HuH-7.5 (cell line): ENCODE measurements at places on chromosomes 2 and 18.
A peak's percentile ranks its signal among the peaks of the same experiment; 100 is the strongest.

DNA sequence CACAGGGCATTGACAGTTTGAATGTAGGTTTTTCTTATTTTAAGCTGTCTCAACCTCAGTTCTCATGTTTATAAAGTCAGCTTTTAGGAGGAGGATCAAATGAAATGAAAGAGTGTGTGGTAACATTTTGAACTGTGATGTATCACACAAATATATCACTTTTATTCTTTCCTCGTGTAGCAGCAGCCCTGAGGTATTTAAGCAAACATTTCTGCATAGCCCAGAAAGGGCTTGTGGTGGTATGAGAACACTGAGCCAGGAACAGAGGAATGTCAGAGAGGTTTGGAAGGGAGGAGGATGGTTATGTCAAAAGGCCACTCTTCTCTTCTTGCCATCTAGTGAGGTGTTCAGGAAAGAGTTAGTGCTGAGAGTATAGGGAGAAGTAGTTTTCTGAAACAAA, 150.2 kb downstream of the PARD3B start:
- no peak for DNase-seq

DNA sequence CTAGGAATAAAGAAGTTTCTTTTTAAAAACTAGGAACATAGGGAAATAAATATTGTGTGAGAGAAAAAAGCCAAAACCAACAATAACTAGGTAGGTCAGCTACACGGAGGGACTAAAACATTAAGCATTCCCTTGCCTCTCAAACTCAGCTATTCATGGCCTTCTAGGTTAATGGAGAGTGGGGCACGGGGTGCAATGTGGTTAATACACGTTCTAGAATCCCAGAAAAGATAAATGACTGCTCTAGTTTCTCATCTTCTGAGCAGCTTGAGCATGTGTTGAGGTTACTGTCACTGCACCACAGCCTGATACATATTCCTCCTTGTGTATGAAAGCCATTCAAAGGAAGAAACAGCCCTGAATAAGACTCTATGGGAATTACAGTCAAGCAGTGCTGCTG, 31.4 kb downstream of the SLC8A1 start:
- no peak for DNase-seq

DNA sequence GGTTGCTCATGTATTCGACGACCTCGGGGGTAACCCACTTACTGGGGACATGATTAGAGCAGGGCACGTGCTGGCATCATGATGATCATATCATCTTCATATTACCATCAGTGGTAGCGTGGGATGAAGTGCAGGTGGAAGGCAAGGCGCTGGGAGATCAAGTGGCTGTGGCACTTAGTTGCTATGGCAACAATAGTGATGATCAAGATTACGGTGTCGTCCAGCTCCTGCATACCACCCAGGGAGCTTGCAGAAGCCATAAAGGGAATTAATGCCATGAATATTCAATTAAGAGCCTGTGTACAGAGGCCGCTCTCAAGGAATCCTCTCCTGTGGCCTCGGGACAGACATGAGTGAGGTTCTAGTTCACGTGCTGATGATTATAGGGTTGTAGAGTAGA, 237.2 kb upstream of the COPS8 start:
- DNase-seq, result no peak

- DNase-seq, result no peak
Measured at GRCh38 chr2:215556979-215557378, 121.1 kb upstream of the FN1 start.

GRCh38 chr18:46010050-46010449, 42.9 kb upstream of the EPG5 start:
- DNase-seq, result no peak

GRCh38 chr2:220334871-220335590, 707.6 kb downstream of the SLC4A3 start:
- DNase-seq, result no peak

DNA sequence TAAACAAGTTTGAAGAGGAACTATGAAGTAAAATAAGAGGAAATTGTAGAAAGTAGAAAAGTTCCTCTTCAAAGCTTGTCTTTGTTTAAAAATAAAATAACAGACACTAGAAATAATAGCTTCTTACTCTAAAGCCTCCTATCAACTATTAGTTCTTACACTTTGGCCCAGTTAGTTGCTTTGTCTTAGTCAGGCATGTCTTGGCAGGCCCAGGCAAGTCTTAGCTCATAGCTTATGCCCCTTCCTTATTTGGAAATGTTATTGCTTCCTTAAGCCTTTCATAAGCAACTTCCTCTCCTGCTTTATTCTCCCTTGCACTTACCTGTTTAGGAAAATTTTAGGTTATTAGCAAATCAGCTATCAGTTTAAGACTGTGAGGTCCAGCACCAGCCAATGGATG, 950.6 kb upstream of the LRATD1 start:
- no peak for DNase-seq

GRCh38 chr2:190578158-190579057, 43.9 kb upstream of the NEMP2 start:
- peak; percentile 16 for DNase-seq

- no peak for DNase-seq
Measured at GRCh38 chr2:72414137-72414760, 266.6 kb upstream of the CYP26B1 start.

DNA sequence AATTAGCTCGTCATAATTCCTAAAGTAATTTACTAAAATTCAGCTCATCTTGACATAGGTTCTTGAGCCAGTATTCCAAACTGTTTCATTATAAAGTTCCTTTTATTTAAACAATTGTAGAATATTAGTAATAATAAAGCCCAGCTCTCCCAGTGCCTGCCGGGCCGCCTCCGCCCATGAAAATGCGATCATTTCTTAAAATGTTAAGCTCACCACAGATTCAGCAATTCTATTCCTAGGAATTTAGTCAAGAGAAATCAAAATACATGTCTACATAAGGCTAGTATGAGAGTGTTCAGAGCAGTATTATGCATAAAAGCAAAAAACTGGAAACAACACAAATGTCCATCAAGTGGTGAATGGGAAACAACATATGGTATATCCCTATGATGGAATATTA, 52.0 kb downstream of the XDH start:
- DNase-seq, result no peak

- no peak for DNase-seq
Measured at GRCh38 chr18:74152857-74153256, 4.5 kb downstream of the TIMM21 start.

DNA sequence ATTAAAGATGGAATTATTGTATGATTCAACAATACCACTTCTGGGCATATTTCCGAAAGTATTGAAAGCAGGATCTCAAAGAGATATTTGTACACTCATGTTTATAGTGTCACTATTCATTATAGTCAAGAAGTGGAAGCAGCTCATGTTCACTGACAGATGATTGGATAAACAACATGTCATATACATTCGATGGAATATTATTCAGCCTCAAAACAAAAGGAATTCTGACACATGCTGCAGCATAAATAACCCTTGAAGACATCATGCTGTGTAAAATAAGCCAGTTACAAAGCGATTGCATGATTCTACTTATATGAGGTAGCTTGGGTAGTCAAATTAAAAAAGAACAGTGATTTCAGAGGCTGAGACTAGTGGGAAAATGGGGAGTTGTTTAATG, 39.3 kb upstream of the PROKR1 start:
- DNase-seq, result no peak
